ENCODE measurements at places on chromosomes 12 and 14.
A peak's percentile ranks its signal among the peaks of the same experiment; 100 is the strongest.

- DNase-seq = no peak
Measured at GRCh38 chr14:44449680-44450079, 57.4 kb downstream of the FSCB start.

GRCh38 chr12:14951851-14952250, 9.6 kb downstream of the ARHGDIB start:
- no peak for DNase-seq

- no peak for DNase-seq
Measured at GRCh38 chr14:71467361-71467811, 464.8 kb upstream of the RGS6 start.

DNA sequence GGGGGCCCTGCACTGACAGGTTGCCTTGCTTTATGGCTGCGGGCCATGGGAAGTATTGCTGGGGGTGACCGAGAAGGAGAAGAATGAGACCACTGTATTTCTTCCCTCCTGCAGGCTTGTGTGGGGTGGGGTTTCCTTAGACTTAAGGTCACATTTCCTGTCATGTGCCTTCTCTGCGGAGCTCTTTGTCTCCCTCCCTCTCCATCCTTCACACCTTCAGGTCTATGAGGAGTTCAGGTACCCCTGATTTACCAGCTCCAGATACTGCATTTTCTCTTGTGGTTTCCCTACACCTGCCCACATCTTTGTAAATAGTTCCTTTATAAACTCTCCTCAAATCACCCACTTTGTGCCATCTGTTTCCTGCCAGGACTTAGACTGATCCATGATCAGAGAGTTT, 3.6 kb downstream of the FNTB start:
- no peak for DNase-seq

DNA sequence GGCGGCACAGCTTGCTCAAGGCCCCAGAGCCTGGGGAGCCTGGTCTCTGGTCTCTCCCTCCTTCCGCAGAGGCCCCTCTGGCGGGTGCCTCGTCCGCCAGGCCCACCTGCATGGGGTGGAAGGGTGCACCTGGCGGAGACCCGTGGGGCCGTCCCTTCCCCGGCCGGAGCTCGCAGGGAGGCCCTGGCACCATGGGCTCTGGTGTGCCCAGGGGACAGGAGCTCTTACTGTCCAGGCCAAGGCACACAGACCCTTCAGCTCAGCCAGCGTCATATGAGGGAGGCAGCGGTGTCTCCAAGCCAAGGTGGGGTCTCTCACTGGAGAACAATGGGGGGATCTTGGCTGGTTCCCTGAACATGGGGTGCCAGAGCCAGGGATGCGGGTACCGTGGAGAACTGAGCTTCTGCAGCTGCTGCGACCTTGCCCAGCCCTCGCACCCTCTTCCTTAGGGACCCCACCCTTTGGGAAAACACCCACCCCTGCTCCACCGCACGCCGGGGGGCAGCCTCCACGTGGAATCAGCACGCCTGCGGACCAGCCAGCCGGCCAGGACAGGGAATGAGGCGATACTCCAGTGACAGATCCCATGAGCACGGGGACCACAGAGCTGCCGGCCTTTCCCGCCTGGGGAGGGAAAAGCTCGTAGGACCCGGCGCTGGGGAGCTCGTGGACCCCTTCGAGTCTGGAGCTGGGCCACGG, 25.7 kb upstream of the GALNT9 start:
- no peak for DNase-seq

DNA sequence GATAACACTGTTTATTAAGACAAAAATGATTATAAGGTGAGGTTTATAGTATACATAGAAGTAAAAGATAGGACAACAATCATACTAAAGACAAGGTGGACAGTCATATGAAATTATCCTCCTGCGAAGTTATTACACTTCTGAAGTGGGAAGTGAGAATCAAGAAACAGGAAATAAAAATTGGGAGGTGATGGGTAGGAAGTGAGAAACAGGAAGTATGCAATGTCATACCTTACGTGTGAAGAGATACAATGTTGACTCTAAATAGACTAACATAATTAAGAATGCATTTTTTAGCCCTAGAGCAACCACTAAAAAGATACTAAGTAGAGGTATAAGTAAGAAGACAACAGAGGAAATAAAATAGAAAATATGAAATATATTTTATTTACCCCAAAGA, 43.7 kb downstream of the GRIN2B start:
- no peak for DNase-seq

GRCh38 chr12:71472441-71472911, 32.9 kb downstream of the LGR5 start:
- no peak for DNase-seq

DNA sequence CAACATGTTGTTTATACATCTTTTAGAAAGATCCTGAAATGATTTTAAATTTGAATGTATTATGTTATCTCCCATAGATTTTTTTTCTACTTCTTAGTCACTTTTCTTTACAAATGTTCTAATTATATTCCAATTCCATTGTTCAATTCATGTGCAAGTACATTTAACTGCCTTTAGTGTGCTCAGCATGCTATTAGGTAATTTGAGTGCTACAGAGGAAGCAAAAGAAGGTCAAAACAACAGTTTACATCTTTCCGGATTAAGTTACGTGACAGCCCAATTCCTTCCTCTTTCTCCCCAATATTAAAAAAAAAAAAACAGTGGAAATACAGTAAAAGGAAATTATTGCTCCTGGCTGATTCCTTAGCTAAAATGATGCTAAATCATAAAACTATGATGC, 98.3 kb downstream of the RTN1 start:
- no peak for DNase-seq

DNA sequence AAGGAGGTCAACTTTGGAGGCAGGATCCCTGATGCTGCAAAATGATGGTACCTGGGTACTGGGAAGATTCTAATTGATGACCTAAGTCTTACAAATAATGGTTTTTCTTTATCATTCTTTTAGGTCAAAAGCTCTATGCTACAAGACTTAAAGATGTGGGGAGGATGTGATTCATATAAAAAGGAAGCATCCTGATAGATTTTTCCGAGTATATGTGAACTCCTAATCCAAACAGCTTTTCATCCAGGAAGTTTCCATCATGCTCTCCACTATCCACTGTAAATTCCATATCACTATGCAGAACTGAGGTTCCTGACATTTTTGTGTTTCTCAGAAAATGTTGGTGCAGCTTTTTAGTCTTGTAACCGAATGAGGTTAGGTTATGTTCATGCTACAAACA, 293.2 kb downstream of the PAWR start:
- no peak for DNase-seq

GRCh38 chr14:22978487-22978837, 3.9 kb downstream of the AJUBA start:
- no peak for DNase-seq

GRCh38 chr12:119423285-119423684, 88.8 kb downstream of the CCDC60 start:
- no peak for DNase-seq

GRCh38 chr14:33897382-33897781, 53.5 kb downstream of the EGLN3 start:
- no peak for DNase-seq

GRCh38 chr12:8088574-8088973, 6.5 kb downstream of the NECAP1 start:
- peak; percentile 42 for DNase-seq

DNA sequence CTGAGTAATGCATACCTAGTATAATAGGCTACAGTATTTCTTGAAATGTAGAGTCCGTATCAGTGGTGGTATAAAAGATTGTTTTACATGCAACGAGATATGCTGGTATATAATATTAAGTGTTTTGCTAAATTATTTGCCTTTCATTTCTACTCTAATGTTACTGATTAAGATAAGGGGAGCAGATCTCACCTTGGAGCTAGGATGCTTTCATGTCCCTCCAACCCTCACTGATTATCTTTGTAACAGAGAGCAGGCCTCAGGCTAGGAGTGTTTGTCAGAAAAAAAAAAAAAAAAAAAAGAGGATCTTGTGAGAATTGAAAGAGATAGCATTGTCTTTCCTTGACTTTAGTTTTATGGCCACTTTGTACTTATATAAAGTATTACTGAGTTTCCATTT, 92.6 kb downstream of the PDE3A start:
- no peak for DNase-seq

GRCh38 chr12:92988622-92989130, 59.6 kb upstream of the EEA1 start:
- DNase-seq = no peak

GRCh38 chr14:89920056-89920455, 34.5 kb downstream of the EFCAB11 start:
- DNase-seq = no peak

DNA sequence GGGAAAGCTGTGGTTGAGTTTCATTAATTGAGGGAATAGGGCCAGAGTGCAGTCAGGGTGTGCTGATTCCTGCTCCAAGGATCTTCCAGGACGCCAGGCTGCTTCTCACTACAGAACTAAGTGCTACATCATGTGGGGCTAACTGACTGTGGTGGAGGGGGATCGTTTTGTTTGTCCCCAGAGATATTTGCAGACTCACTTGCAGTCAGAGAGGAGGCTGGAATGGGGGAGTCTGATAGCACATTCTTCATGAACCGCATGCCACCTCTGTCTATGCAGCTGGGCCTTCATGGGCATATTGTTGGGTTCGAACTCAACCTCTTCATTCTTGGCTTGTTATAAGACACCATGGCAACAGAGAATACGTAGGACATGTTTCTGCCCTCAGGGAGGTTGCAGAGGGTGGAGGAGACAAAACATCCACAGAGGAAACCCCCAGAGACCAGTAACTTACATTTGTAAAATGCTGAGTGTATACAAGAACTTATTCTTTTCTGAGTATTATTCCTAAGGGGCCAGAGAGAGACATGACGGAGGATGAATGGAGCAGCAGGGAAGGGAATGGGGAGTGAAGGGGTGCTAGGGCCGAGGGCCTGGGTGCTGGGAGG, 13.0 kb downstream of the KRT7 start:
- DNase-seq = no peak

DNA sequence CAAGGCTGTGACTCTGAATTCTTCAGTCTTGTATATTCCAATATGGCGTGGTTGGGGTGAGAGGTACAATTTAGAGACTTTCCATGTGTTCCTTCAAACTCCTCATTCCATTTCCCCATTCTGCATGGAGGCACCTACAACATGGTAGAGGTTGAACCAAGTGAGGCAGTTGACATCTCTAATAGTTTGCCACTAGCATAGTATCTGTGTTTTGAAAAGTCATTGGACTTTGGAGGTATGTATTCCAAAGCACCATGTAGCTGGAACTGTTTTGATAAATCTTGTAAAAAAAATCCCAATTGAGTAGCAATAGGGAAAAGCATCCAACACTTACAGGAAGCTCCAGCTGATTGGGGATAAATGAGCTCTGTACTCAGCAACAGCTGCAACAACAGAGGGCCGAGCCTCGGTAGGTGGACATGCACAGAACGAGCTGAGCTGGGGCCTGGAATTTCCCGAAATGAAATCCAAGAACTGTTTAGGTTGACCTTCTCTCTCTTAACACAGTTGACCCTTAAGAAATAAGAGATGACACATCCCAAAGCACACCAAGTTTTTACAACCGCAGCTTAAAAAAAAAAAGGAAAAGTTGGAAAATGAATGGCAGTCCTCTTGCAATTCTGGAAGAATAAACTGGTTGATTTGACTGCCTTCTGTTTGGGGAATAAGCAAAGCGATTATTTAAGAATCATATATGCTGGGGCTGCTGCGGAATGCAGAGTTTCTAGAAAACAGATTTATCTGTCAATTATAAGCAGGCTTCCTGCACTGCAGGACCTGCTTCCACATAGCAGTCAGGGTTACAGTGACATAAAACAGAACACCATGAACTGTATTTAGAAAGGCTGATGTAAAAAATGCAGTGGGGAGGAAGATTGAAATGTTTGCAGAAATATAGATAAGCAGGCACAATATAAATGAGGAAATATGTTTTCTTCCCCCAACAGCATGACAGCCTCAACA, 194.6 kb upstream of the KRR1 start:
- no peak for DNase-seq

DNA sequence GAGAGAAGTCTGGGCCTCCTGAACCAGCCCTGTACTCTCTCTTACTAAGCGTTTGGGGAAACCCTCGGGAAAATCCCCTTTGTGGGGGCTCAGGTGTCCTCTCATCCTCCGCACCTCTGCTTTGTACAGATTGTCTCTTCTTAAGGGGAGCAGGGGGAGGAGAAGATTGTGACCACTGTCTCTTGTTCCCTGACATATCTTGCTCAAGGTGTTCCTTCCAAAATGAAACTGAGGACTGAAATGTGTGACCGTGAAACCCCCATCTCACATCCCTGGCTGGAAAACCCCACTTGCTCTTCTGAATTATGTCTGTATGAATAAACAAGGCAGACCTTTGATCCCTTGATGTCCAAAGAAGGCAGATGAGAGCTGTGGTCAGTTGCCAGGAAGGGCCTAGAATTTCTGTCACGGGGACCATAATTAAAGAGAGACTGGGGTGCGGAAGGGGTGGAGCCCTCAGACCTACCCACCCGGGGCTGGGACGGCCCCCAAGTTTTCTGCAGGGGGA, 369.8 kb downstream of the AACS start:
- no peak for DNase-seq

DNA sequence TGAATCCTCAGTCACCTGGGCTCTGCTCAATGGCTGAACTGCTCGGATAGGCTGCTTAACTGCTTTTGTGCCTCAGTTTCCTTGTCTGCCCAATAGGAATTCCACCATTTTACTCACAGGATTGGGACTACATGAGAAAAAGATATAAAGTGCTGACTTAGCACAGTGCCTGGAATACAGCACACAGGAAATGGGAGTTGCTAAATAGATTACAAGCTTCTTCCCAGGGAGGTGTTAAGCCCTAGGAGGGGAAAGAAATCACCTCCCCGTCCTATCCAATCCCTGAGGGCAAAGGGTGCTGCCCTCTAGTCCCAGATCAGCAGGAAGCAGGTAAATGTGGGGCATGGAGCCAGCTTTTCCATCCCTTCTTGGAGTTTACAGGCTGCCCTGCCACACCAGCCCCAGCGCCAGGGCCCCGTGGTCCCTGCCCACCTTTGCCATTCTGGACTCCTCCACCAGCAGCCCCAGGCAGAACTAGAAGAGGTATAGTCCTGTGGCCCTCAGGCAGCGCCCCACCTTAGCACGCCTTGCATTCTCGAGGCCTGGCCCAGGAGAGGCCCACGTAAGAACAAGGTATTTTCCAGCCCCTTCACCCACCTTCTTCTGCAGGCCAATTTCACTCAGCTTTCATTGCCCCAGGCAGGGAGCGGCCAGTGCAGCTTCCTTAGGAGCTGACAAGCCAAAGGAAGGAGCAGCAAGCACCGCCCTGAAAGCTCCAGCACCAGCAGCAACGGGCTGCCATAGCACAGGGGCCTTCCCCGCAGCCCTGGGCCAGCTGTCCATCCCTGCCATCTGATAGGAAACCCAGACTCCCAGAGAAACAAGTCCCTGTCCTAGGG, 28.8 kb upstream of the RPLP0 start:
- DNase-seq = no peak

- DNase-seq = no peak
Measured at GRCh38 chr12:11795913-11796459, 146.5 kb downstream of the ETV6 start.

- DNase-seq = peak; percentile 34
Measured at GRCh38 chr14:33475623-33476022, 475.3 kb downstream of the EGLN3 start.

- DNase-seq = no peak
Measured at GRCh38 chr12:25328072-25328712, 77.5 kb upstream of the KRAS start.

DNA sequence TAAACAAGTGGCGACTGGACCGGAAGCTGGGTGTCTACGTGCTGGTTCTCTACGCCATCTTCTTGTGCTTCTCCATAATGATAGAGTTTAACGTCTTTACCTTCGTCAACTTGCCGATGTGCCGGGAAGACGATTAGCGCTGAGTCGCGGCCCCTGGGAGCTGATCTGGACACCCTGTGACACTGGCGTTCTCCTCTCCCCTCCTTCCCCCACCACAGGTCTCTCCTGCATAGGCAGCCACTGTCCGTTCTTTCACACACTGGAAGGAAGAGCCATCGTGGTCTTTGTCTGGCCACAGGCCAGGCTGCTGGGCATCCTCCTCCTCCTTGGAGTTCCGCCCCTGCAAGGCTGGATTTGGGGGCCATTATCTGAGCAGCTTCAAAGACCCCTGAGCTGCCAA, 20.1 kb upstream of the RIN3 start:
- DNase-seq = no peak

Measured in stimulated activated CD4-positive, alpha-beta T cell treated with anti-CD3 and anti-CD28 coated beads, Interleukin-15, amount 100 ng/mL, for 24 hours (primary cell).